ENCODE measurements at places on chromosomes 12 and 14. TPM values are rescaled to one million over a fixed set of nuclear protein-coding genes. Genes with fewer than 3 reads are reported as not detected.

GRCh38 chr12:55172686-55173085 lies 46.5 kb downstream of the OR9K2 start:
- no peak for DNase-seq

- DNase-seq, result no peak
Observed at GRCh38 chr12:70757830-70758493, 120.7 kb upstream of the PTPRB start.

DNA sequence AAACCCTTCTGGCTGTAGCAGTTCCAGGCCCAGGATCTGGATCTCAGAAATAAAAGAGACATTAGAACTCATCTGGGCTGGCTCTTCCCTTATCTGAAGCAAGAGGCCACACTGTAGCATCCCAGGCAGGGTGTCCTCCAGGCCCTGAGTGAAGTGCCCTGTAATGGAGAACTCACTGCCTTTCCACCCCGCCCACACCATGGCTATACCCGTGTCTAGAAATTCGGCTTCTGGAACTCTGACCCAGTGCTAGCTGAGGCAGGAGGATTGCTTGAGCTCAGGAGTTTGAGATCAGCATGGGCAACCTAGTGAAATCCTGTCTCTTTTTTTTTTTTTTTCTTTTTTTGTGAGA lies 23.5 kb upstream of the PLEKHG3 start:
- DNase-seq, result no peak

GRCh38 chr14:30272848-30273832 lies 285.8 kb upstream of the G2E3 start:
- DNase-seq, result no peak

DNA sequence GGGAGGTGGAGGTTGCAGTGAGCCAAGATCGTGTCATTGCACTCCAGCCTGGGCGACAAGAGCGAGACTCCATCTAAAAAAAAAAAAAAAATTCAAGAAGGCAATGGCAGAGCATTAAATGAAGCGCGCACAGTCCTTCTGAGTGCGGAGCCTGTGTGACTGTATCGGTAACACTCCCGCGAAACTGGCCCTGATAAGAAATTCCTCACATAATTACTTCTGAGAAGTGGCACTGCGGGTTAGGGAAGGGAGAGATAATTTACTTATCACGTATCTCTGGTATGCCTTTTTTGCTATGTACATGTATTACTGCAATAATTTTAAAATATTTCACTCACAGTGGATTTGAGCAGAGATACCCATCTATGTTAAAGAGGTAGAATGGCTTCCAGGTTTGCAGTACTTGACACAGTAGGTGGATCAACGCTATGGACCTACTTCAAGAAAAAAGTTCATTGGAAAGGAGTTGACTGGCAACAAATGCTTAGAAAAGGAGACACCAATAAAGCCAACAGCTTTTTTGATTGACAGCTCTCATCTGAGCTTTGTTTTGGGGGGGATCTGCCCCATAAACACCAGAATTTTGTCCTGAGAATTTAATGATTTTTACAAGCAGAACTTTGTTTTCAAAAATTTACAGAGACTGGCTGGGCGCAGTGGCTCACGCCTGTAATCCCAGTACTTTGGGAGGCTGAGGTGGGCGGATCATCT lies 29.2 kb upstream of the SPTLC2 start:
- no peak for DNase-seq

DNA sequence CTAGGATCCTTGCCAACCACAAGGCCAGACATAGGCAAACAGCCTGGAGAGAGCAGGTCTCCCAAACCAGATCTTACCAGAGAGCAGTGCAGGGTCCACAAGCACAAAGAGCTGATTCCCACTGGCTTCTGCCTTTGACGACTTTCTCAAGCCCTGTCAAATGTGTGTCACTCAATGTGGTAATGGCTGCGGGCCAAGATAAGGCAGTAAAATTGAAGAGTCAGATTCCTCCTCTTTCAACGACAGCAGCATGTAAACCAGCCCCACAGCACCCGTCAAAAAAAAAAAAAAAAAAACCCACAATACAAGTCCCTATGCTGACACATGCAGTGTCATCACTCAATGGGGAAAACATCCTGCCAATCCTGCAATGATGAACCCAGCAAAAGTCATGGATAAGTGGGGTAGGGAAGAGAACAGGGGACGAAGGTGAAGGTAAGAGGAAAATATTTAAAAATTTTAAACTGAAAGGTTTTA lies at the start of gene STON2:
Gene STON2, minus strand, starts transcription at position 123 of the 477 bp plus-strand sequence. CDS start 1,942 bp downstream, outside the sequence.
- DNase-seq, result peak; percentile 19

DNA sequence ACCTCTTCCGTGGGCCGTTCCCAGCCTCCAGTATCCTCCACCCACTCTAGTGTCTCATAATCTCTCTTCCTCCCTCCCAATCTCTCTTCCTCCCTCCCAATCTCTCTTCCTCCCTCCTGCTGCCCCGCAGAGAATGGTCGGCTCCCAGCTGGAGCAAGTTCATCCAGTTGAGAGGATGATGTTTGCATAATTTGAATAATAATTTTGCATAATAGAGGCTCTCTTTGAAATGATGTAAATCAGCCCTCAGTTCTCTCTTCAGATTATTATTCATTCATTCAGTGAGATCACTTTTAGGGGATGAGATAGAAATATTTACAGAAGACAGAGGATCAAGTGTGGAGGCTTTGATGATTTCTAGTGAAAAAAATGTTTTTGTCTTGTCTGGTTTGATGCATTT lies 125.0 kb downstream of the PTPN11 start:
- DNase-seq, result no peak

GRCh38 chr14:61737915-61738314 lies 24.3 kb upstream of the SNAPC1 start:
- DNase-seq, result no peak

DNA sequence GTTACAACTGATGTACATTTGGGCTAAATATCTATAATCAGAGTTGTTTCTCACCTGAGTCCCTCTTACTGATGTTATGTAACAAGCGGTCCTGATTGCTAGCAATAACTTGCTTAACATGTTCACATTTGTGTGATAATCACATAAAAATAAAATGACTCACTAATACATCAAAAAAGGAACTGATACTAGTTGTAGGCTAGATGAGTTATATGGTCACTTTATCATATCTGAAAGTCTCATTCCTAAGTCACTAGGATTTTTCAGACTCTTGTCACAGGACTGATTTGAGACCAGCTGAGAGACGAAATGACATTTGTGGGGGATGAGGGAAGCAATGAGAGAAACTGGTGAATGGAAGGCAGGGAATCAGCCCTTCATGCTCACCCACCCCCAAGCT lies 34.3 kb downstream of the NKX2-1 start:
- no peak for DNase-seq

DNA sequence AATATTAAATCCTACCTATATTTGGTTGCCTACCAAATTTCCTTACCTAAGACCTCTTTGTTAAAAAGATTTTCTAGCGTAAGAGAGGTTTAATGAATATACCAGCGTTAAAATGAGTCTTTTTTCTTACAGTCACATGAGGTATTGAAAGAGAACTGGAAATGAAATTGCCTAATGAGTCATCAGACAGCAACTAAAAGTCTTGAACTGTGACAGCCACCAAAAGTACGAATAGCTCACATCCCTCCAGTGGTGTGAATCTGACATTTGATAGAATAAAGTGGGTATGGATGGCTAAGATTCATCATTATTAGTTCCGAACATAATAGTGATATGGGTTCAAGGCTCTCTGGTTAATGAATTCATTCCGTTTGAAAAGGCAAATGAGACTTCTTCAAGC lies 1297.3 kb downstream of the AACS start:
- DNase-seq, result no peak

- DNase-seq, result no peak
Observed at GRCh38 chr12:132227782-132228475, 83.7 kb downstream of the NOC4L start.

GRCh38 chr12:43287706-43288383 lies 264.2 kb downstream of the ADAMTS20 start:
- no peak for DNase-seq

DNA sequence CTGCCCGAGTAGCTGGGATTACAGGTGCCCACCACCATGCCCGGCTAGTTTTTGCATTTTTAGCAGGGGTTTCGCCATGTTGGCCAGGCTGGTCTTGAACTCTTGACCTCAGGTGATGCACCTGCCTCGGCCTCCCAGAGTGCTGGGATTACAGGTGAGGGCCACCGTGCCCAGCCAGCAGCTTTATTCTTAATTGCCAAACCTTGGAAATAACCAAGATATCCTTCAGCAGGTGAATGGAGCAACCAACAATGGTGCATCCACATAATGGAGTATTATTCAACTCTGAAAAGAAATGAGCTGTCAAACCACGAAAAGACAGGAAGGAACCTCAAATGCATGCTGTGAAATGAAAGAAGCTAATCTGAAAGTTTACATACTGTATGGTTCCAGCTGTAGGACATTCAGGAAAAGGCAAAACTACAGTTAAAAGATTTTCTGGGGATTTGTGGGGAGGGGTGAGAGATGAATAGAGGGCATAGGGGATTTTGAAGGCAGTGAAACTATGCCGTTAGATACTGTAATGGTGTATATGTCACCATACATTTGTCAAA lies 118.8 kb upstream of the CCND2 start:
- no peak for DNase-seq

DNA sequence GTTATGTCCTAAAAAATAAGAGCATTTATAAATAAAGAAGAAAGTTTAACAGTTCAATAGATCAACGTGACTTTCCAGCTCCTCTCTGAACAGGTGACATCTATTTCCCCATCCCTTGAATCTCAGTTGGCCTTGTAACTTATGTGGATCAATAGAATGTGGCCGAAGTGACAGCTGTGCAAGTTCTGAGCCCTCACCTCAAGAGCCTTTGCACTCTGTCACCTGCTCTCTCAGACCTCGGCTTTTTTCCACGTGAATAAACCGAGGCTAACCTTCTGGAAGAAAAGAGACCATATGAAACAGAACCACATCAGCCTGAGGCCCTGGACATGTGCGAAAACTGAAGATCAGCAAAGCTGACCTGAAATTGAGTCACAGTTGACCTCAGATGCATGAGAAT lies 253.0 kb downstream of the DAD1 start:
- DNase-seq, result no peak

DNA sequence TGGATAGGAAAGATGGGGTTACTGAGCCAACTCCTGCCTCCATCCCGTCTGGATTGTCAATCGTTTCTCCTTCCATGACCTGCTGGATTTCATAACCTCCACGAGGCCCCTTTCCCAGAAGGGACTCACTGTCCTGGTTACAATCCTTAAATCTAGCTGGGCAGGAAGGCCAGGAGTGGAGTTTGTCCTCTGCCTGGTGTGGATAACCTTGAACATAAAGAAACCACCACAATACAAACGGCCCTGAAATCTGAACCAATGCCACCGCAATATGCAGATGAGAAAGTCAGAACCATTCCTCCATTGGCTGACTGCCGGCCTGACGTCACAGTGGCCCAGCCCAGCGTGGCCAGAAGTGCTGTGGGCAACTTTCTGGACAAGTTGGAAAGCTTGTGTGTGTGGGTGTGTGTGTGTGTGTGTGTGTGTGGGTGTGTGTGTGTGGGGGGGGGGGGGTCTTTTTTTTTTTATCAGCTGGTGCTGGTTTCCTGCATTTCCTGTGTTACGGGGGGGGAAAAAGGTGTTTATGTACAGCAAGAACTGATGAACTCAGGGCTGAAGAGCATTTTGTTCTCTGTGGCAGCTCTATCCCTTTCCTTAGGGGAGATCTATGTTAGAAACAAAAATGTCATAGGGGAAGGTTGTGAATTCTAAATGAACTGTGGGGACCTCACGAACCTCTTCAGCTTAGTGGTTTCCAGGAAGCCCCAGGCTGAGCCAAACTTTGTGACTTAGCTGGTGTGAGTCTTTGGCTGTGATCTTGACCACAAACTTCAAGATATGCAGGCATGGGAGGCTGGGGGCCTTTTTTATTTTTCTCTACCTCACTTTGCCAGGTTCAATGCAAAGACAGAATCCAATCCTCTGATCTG lies 81.6 kb upstream of the MED13L start:
- peak; percentile 93 for DNase-seq

- no peak for DNase-seq
Observed at GRCh38 chr12:9888665-9889273, 7.5 kb downstream of the KLRF2 start.

- no peak for DNase-seq
Observed at GRCh38 chr14:102819176-102819628, 42.0 kb downstream of the TRAF3 start.

GRCh38 chr14:103188810-103189480 lies 65.7 kb downstream of the TNFAIP2 start:
- peak; percentile 62 for DNase-seq

DNA sequence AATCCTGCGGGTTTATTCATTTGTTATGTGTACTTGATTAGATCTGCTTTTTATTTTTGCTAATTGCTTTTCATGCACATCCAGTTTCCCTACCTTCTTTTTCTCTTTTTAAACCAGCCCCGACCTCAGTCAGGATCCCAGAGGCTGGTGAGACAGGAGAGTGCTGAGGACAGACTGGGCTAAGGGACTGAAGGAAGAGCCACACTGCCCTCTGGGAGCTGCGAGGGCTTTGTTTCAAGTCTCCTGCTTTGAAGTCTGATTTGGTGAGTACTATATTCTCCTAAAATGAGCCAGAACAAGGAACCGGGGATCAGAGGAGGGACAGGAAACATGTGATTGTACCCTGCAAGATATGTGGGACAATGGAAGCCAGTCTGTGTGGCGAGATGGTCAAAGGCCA lies 23.9 kb downstream of the PRICKLE1 start:
- no peak for DNase-seq

DNA sequence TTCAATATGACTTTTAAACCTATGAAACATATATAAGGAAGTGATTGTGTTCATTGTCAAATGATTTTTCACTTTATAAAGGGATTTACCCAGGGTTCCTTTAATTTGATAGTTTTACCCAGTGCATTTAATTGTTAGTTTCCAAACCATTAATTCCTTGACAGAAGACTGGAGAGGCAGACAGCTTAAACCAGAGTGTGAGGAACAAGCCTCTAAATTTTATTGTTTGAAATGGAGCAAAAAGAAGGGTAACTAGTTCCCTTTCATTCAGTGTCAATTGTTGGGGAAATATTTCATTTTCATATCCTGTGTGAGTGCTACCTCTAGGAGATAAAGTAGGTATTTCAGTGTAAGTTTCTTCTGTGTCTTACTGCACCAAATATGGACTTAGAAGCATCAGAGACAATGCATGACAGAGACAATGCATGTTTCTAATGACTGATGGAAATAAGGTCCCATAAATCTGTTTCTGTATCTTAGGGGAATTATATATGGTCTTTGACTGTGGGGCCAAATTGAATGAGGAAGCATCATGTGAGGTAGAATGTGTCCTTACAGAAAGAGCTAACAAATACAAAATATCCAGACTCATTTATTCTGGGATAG lies 120.5 kb downstream of the TMTC2 start:
- no peak for DNase-seq

Gene NT5DC3
- polyA plus RNA-seq, result 2.3 TPM

Gene GPR162
- 16.8 TPM for polyA plus RNA-seq

Gene DLK1
- polyA plus RNA-seq, result 3.2 TPM

Gene AKAP5
- 0.09 TPM for polyA plus RNA-seq

Gene PTPRO
- polyA plus RNA-seq, result 0.42 TPM

Gene ADAM21
- polyA plus RNA-seq, result 0.16 TPM

Gene FSCB
- polyA plus RNA-seq, result not detected

Gene C14orf132
- polyA plus RNA-seq, result 0.80 TPM

Gene SUOX
- polyA plus RNA-seq, result 23.2 TPM

Measured in heart right ventricle (tissue), 16 donors.